ENCODE measurements at places on chromosomes 4 and X.

DNA sequence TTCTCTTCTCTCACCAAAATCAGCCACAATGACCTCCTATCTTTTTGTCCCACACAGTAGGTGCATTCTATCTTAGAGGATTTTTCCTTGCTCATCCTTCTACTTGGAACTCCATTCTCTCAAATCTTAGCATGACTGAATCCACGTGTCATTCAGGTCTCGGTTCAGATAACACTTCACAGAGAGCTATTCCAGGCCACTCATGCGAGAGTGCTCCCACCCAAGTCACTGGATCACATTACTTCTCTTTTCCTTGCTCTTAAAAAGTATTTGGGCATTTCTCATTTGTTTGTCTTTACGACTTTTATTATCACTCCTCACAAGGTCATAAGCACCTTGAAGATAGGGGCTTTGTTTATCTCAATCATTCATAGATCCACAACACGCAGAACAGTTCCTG, 647.5 kb upstream of the TENM3 start:
- no peak for DNase-seq

GRCh38 chr4:38752372-38752940, 30.3 kb downstream of the TLR10 start:
- no peak for DNase-seq

GRCh38 chr4:53963781-53964180, 100.6 kb downstream of the CHIC2 start:
- DNase-seq, result no peak

- DNase-seq, result no peak
Observed at GRCh38 chr4:102180046-102180445, 165.2 kb downstream of the SLC39A8 start.

GRCh38 chr4:144732584-144733428, 86.8 kb downstream of the HHIP start:
- DNase-seq, result no peak

Measured in activated effector memory CD4-positive, alpha-beta T cell treated with Interleukin-2 at 50 U/mL for 16 hours (primary cell).